Activated CD4-positive, alpha-beta T cell treated with anti-CD3 and anti-CD28 coated beads, Interleukin-2, amount 10 ng/mL, durations not matched to agents 7 days and 5 days (primary cell): ENCODE measurements at places on chromosomes 7 and 10. TPM values are rescaled to one million over a fixed set of nuclear protein-coding genes. Genes with fewer than 3 reads are reported as not detected.

GRCh38 chr10:113552701-113553100 lies at the start of gene HABP2:
HABP2 (plus strand) TSS chr10:113553053; CDS start chr10:113553122, 69 bp downstream.
- H3K27me3 ChIP-seq, result peaks cover 19% of the 10 kb centered on the region
- H3K4me3 ChIP-seq, result no peak within 1 kb of the TSS
- no peak within 1 kb of the TSS for H3K27ac ChIP-seq
- no peaks in the 10 kb centered on the region for H3K36me3 ChIP-seq

Gene UNCX
- total RNA-seq, result not detected

DNA sequence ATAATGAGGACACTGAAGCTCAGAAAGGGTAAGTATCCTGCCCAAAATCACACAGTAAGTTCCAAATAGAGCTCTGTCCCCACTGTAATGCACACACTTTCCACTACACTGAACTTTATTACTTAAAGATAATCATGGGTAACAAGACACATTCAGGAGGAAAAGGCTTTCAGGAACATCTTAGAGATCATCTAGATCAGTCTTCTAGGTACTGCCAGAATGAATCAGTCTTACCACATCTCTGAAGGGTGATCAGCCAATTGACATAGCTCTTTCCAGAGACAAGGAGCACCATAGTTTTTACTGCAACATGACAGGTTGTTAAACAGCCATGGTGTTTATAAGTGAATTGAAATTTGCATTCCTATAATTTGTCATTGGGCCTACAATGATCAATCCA lies 5.4 kb upstream of the HERPUD2 start:
- no peak overlapping the region for H3K4me3 ChIP-seq
- no peaks in the 10 kb centered on the region for H3K27me3 ChIP-seq
- peaks cover 12% of the 10 kb centered on the region for H3K36me3 ChIP-seq
- no peak for DNase-seq
- no peak overlapping the region for H3K27ac ChIP-seq
- H3K4me1 ChIP-seq, result peaks cover 25% of the 10 kb centered on the region

DNA sequence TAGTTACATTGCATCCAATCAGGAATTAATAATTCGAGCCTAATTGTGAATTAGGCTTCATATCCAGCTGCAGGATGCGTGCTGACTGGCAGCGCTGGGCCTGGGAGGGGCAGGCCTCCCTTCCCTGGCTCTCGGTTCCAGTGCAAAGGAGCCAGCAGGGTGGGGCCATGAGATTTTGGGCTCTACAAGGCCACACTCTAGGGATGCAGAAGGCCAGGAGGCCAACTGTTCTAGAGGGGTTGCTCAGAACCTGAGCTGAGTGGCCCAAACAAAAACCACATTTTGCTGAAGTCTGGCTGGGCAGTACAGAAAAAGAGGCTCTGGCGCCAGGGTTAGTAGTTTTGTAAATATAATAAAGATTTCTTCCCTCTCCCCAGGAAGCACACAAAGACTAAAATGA lies 72.3 kb downstream of the CLEC2L start:
- no peak overlapping the region for H3K4me3 ChIP-seq
- H3K27ac ChIP-seq, result no peak overlapping the region
- H3K27me3 ChIP-seq, result no peaks in the 10 kb centered on the region
- no peaks in the 10 kb centered on the region for H3K4me1 ChIP-seq

GRCh38 chr7:148783801-148784527 lies 85.3 kb downstream of the CUL1 start:
- H3K27ac ChIP-seq, result no peak overlapping the region
- no peaks in the 10 kb centered on the region for H3K27me3 ChIP-seq
- DNase-seq, result no peak
- peaks cover 42% of the 10 kb centered on the region for H3K36me3 ChIP-seq
- H3K4me3 ChIP-seq, result no peak overlapping the region

DNA sequence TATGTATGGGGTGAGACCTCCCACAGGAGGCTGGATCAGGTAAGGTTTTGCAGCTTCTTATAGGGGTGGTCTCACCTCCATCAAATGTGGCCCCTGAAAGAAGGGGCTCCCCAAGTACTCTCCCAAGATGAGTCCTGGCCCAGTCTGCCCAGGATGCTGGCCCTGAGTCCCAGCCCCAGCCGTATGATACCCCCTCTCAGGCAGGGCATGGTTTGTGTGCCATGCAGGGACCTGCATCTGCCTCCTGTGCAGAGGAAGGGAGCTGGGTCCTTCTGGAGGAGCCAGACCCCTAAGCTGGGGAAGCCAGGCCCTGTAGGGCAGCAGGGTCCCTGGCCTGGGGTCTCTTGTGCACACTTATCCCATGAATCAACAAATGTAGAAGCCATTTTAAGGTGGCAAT lies 35.1 kb upstream of the ZNF716 start:
- no peaks in the 10 kb centered on the region for H3K36me3 ChIP-seq
- no peaks in the 10 kb centered on the region for H3K4me1 ChIP-seq
- no peaks in the 10 kb centered on the region for H3K27me3 ChIP-seq
- no peak for DNase-seq

GRCh38 chr7:41047789-41048191 lies 655.1 kb downstream of the INHBA start:
- no peaks in the 10 kb centered on the region for H3K27me3 ChIP-seq
- no peak for DNase-seq
- no peak overlapping the region for H3K27ac ChIP-seq

- H3K4me3 ChIP-seq, result no peak overlapping the region
- DNase-seq, result no peak
- H3K36me3 ChIP-seq, result no peaks in the 10 kb centered on the region
- no peak overlapping the region for H3K27ac ChIP-seq
Observed at GRCh38 chr10:75643944-75644692, 212.7 kb downstream of the LRMDA start.
